A549 treated with Hydrocortisone at 1 μM for 4 hours (cell line): ENCODE measurements at places on chromosomes 7 and 10. TPM values are rescaled to one million over a fixed set of nuclear protein-coding genes. Genes with fewer than 3 reads are reported as not detected.

DENND10 gene
- 42.7 to 68.2 TPM (median 54.9 TPM) in 5 replicates for total RNA-seq

GSTO2 gene
- 1.7 to 2.4 TPM (median 1.9 TPM) in 5 replicates for total RNA-seq

PDK4 gene
- total RNA-seq: 19.8 to 29.9 TPM (median 26.9 TPM) in 5 replicates

ABCB4 gene
- not detected in 5 replicates for total RNA-seq

TUBAL3 gene
- 0.17 to 0.23 TPM (median 0.22 TPM) in 5 replicates for total RNA-seq

DRGX gene
- 0.03 to 0.08 TPM (median 0.06 TPM) in 3 of 5 replicates, not detected in the others for total RNA-seq
